ENCODE measurements at places on chromosomes 13 and 19. TPM values are rescaled to one million over a fixed set of nuclear protein-coding genes. Genes with fewer than 3 reads are reported as not detected.

- H3K36me3 ChIP-seq, result no peaks in the 10 kb centered on the region
- H3K4me1 ChIP-seq, result no peaks in the 10 kb centered on the region
- H3K27me3 ChIP-seq, result no peaks in the 10 kb centered on the region
- no peak overlapping the region for H3K4me3 ChIP-seq
- DNase-seq, result no peak
These were observed 320.6 kb downstream of the FOXO1 start for GRCh38 chr13:40345654-40346372.

GRCh38 chr13:69199664-69200063 lies 908.0 kb upstream of the ATXN8OS start:
- no peaks in the 10 kb centered on the region for H3K36me3 ChIP-seq
- H3K27me3 ChIP-seq, result no peaks in the 10 kb centered on the region
- no peak for DNase-seq
- no peak overlapping the region for H3K27ac ChIP-seq
- no peak overlapping the region for H3K4me3 ChIP-seq

DNA sequence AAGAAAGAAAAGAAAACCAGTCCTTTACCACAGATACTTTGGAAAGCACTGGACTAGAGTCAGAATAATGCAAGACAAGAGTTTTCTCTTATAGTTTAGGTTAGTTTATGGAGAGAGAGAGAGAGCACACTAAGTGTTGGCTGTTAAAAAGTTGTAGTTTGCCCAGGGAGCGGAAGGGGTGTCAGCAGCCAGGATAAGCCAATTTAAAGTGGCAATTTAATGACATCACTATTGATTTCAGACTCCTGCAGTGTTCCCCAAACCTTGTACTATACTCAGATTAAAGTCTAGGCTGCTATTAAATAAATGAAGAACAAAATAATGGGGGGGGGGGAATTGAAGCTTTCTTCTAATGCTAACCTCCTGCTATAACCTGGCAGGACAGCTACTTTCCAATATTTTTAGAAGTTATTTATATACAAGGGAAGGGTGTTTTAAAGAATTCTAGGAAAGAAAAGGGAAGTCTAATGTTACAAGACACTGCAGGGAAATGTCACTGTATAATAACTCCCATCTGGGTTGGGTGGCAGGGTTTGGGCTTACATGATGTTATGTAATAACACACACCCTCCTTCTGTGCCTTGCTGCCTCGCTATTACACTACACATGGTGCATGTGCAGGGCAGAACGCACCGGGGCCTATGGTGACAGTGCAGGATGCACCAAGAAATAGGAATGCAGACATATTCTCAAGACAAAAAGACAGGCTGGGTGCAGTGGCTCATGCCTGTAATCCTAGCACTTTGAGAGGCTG lies 19.9 kb downstream of the TPT1 start:
- H3K36me3 ChIP-seq, result no peaks in the 10 kb centered on the region
- H3K4me3 ChIP-seq, result no peak overlapping the region
- DNase-seq, result no peak
- H3K27ac ChIP-seq, result no peak overlapping the region
- peaks cover 13% of the 10 kb centered on the region for H3K4me1 ChIP-seq
- no peaks in the 10 kb centered on the region for H3K27me3 ChIP-seq

KLK4 gene
- not detected for total RNA-seq

C1QTNF9B gene
- total RNA-seq, result not detected
